Coronary artery (tissue), 2 donors: ENCODE measurements at places on chromosomes 16 and 17.
A peak's percentile ranks its signal among the peaks of the same experiment; 100 is the strongest.

- no peak for DNase-seq
Measured at GRCh38 chr17:67829331-67829730, 4.0 kb downstream of the BPTF start.

GRCh38 chr16:20396846-20397467 lies 7.6 kb downstream of the PDILT start:
- no peak for DNase-seq

DNA sequence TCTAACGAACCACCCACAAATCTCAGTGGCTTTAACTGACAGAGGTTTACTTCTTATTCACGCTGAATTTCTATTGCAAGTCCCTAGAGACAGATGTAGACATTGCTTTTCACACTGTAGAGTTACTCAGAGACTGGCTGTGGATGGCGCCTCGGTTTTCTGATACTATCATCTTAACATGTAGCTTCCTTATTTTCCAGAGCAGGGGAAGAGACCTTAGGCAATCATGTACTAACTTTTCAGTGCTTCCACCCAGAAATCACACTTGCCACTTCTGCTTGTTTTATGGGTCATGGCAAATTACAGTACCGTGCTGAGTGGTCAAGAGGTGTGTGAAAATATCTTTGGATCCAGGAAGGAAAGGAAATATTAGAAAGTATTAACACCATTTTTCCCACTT lies 65.4 kb downstream of the MAF start:
- no peak for DNase-seq

DNA sequence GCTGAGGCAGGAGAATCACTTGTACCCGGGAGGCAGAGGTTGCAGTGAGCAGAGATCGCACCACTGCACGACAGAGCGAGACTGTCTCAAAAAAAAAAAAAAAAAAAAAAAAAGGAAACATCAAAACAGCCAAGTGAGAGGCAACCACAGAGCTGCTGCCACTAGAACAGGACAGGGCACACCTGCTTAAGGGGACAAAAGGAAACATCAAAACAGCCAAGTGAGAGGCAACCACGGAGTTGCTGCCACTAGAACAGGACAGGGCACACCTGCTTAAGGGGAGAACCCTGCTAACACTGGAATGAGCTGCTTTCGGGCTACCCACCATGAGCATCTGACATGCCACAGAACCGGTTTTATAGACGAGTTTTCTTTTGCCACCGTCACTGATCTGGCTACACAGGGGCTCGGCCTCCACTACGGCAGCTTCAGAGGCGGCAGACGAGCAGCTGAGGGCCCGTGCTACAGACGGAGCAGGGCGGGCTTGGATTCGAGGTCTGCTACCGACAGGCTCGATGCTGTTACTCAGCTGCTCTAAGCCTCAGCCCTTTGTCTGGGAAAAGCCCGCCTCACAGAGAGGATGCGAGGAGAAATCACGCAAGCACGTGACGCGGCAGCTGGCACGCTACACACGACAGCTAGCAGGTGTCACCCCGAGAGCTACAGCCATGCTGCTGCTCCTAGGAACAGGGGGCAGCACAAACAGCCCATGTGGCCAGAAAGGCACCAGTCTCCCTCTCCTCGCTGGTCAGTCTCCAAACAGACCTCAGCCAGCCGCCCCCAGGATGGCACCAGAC lies 2.0 kb downstream of the P4HB start:
- DNase-seq, result no peak

DNA sequence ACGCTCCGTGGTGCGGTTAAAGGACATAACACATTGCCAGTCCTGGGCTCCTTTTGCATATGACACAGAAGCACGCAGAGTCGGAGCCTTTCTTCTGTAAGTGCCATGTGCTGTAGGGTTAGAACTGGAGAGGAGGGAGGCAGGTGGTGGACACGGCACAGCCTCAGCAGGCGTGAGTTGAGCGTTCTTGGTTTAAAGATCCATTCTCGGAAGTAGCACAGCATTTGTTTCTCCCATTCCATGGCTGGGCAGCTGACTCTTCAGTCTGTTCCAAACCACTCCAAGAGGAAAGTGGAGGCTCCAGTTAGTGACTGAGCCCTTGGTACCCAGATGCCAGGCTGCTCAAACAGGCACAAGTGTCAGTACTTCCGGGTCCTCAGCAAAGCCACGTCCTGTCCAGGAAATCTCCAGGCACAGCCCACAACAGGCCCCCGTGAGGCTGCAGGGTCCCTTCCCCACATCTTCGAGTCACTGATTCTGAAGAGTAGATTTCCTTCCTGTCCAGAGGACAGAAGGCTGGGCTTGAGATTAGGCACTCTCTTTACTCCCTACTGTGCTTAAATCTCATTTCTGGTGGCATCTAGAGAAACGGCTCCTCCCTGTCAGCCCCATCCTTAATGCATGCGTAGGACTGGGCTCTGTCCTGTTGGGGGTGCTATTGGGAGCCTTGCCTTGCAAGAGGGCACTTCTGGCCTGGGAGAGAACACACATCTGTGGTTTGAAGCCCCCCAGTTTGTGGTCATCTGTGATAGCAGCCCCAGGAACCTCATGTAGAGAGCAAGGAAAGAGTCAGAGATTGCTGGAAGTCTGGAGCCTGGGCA lies 39.6 kb upstream of the NAT9 start:
- no peak for DNase-seq

GRCh38 chr17:68343976-68344375 lies 52.7 kb downstream of the ARSG start:
- no peak for DNase-seq

DNA sequence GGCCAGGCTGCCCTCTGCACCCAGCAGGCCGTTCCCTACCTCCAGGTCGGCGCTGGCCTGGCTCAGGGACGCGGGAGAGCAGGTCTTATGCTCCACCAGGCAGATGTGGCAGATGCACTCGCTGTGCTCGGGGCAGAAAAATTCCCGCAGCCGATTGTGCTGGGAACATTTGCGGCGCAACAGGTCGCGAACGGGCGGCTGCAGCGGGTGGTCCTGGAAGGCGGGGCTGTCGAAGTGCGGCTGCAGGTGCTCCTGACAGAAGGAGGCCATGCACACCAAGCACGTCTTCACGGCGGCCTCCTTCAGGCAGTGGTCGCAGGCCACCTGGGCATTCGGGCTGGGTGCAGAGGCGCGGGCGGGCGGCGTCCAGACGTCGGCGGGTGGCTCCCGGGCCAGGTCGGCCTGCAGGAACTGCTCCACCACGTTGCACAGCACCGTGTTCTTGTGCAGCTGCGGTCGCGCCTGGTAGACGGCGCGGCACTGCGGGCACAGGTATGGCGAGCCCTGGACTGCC lies 439 bp downstream of the TRIM25 start:
- DNase-seq, result no peak

DNA sequence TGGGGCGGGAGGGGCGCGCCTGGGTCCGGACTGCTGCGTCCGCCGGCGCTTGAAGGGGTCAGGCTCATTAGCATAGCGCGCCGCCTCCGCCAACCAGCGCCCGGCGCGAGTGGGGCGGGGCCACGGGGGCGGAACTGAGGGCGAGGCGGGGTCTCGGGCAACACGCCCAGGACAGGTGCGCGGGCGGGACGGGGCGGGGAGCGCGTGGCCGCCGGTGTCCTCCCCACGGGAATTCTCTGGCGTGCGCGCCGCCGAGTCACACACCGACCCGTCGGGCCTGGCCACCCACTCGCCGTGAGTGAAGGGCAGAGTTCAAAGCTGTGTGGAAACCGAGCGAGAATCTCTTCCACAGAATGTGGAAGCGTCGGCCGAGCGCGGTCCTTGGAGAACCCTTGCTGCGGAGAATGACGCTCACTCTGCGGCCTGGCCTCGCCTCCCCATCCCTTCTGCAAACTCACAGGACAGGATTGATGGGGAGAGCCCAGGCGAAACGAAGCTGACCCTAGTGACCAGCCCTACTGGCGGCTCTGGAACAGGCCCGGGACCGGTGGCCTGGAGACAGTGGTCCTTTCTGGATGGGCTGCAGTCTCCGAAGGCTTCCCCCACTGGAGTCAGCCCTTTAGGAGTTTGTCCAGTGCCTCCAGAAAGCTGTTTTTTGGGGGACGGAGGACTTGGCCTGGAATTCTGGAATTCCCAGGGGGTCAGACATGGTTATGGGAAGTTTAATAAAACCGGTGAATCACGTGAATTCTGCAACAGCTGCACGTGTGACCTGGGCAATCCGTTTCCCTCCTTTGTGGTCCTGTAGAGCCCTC lies at the start of gene SNAI3:
Gene SNAI3 (minus strand): TSS at position 69 of the 815 bp plus-strand sequence. CDS start 101 bp downstream, outside the sequence.
- DNase-seq, result no peak

DNA sequence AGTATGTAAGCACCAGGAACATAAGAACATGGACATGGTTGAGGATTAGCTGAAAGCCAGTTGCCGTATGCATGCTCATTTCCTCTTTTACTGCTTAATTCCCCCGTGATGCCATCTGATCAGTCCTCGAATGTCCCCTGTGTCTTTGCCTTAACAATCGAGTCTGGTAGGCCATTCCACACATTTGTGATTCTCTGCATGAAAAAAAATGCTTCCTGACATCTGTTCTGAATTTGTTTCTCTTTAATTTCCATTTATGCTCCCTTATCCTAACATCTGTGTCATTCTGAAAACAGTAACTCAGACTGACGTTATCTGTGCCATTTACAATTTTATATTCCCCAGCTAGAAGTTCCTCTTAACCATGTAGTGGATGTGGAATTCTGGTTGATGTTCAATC lies 158.2 kb upstream of the TOX3 start:
- no peak for DNase-seq

GRCh38 chr17:12859520-12859919 lies 70.2 kb downstream of the ARHGAP44 start:
- no peak for DNase-seq

DNA sequence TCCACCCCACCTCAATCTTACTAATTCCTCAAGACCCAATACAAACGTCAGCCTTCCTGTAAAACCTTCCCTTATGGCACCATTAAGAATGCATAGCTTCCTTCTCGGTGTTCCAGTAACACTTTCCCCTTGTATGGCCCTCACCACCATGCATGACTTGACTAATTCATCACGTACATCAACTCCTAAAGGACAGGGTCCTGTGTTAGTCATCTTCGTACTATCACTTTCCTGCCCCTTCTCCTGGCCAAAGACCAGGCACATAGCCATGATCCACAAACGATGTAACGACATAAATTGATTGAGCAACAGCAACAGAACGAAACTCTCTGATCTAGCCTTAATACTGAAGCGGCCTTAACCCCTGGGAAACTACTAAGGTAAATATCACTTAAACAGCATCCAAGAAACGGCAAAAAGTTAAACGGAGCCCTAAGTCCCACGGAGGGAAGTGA lies 612 bp downstream of the PSMD12 start:
- no peak for DNase-seq

- DNase-seq, result no peak
Measured at GRCh38 chr16:67644038-67644437, 906 bp upstream of the CARMIL2 start.

DNA sequence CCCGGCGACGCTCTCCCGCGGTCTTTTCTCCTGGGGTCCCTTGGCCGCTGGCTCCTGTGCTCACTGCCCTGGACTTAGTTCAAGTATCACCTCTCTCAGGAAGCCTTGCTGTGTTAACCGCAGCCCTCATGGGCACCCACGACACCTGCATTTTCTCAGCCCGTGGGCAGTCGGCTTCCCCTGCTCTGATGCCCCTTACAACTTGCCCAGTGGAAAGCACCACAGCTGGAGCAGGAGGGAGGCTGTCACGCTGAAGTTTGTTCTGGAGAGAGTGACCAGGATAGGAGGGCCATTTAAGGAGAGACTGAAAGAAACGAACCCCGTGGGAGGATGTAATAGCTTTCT lies 395 bp downstream of the STXBP4 start:
- peak; percentile 80 for DNase-seq

GRCh38 chr17:63596856-63597586 lies 3.7 kb upstream of the TACO1 start:
- no peak for DNase-seq

GRCh38 chr16:12320298-12320706 lies 343.8 kb downstream of the SNX29 start:
- DNase-seq, result no peak

GRCh38 chr17:34859652-34860051 lies 101.6 kb downstream of the CCT6B start:
- DNase-seq, result no peak

DNA sequence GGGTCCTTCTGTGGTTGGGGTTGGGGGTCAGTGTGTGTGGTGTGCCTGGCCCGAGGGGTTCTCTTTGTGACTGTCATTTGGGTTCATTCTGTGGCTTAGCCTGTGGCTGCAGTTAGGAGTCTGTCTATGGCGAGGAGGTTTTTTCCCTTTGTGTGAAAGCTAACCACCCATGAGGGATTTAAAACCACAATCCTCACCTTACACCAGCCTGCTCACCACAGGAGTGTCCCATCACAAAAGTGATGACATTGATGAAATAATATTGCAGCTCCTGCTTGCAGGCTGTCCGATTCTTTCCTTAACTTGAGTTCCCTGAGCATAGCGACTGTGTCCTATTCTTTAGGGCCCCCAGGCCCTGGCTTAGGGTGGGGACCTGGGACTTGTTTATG lies 113.6 kb downstream of the RAP1GAP2 start:
- DNase-seq, result no peak

DNA sequence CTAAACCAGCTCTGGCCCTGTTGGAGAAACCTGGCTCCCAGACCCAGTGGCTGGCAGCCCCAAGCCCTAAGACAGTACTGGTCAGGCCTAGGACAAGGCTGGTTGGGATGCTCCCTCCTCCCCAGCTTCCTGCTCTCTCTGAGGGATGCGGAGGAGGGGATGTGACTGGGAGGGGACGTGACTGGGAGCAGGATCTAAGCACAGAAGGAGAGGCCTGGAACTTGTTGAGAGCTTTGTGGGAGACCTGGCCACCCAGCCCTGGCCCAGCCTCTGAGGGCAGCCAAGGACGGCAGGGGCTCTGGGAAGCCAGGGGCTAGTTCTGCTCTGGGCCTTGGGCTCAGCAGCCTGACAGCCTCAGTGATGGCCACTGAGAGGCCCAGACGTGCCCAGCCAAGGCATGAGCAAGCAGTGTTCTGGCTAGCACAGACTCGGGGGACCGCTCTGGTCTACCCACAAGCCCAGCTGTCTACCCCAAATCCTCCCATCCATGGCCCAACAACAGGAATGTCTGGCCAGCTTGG lies 22.8 kb downstream of the ATP6V0D1 start:
- DNase-seq, result no peak

DNA sequence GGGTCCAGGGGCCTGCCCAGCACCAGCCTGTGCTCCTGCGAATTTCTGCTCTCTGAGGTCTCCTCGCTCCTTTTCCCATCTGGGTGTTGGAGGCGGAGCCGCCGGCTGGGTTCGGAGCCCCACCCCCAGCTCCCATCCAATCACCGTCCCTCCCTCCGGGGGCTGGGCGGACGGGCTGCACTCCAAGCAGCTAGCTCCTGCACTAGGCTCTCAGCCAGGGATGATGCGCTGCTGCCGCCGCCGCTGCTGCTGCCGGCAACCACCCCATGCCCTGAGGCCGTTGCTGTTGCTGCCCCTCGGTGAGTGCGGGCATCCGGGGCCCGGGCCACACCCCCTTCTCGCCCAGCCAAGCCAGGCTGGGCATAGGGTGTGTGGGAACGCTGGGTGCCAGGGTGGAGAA lies at the start of gene NRN1L:
Gene NRN1L (plus strand): TSS at position 202 of the 400 bp plus-strand sequence. CDS start 19 bp downstream, at position 221.
- peak; percentile 90 for DNase-seq

DNA sequence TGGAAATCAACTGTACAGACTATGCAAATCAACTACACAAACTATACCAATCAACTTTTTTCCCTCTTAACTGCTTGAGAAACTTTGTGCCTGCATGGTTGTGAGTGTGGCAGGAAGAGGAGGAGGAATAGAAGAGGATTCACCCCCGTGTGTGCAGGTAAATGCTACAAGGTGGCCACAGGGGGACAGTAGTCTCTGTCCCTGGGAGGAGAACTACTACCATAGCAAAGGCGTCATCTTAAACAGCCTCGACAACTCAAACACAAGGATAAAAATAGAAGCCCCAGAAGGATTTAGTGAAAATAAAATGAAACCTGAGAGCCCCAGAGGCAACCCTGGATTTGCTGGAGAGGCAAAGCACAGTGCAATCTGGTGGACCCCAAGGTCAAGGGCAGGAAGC lies 199.5 kb upstream of the DYNLRB2 start:
- DNase-seq, result no peak
